Naive thymus-derived CD4-positive, alpha-beta T cell (primary cell): ENCODE measurements at places on chromosomes 1 and 21. TPM values are rescaled to one million over a fixed set of nuclear protein-coding genes. Genes with fewer than 3 reads are reported as not detected.

The MAN1A2 gene
- 63.4 TPM for total RNA-seq

The SELENON gene
- 25.9 TPM for total RNA-seq

The TRAF3IP3 gene
- 303 TPM for total RNA-seq

The LZIC gene
- 20.5 TPM for total RNA-seq

The ELAPOR1 gene
- 12.3 TPM for total RNA-seq

The OR2T2 gene
- total RNA-seq: not detected

The TBCE gene
- 21.0 TPM for total RNA-seq

The NBPF3 gene
- total RNA-seq: 5.6 and 7.1 TPM in 2 replicates

The NPL gene
- total RNA-seq: 9.9 TPM

The OLIG1 gene
- total RNA-seq: not detected in 2 replicates

The SPRR3 gene
- not detected in 2 replicates for total RNA-seq

The OR2G6 gene
- total RNA-seq: not detected

The RGS8 gene
- total RNA-seq: not detected

The CELA2B gene
- not detected for total RNA-seq

The BEND5 gene
- 8.2 and 8.7 TPM in 2 replicates for total RNA-seq

The REN gene
- not detected in 2 replicates for total RNA-seq

The BRWD1 gene
- 83.9 TPM for total RNA-seq

The HAX1 gene
- 71.9 TPM for total RNA-seq

The EXTL1 gene
- 0.14 TPM for total RNA-seq

The STUM gene
- total RNA-seq: not detected

The LCE1B gene
- total RNA-seq: not detected

The AQP10 gene
- not detected for total RNA-seq

The C8A gene
- not detected in 2 replicates for total RNA-seq

The UBE2G2 gene
- total RNA-seq: 135 TPM

The GJA9 gene
- not detected for total RNA-seq

The VWA5B1 gene
- total RNA-seq: not detected

The TIE1 gene
- total RNA-seq: not detected

The KRTAP13-2 gene
- not detected for total RNA-seq

The ALX3 gene
- not detected in 2 replicates for total RNA-seq

The CASQ1 gene
- not detected in 2 replicates for total RNA-seq

The MNDA gene
- 1.6 TPM for total RNA-seq

The EIF2D gene
- 73.0 TPM for total RNA-seq

The SH3D21 gene
- 3.2 TPM for total RNA-seq

The B4GALT2 gene
- total RNA-seq: 16.2 and 16.9 TPM in 2 replicates

The PPCS gene
- total RNA-seq: 50.0 TPM

The RSRP1 gene
- total RNA-seq: 214 and 230 TPM in 2 replicates

The LCK gene
- total RNA-seq: 509 TPM

The ALDH9A1 gene
- total RNA-seq: 30.7 TPM

The SYT11 gene
- 22.5 and 22.9 TPM in 2 replicates for total RNA-seq

The TFB2M gene
- 9.6 TPM for total RNA-seq

The DYNLT5 gene
- total RNA-seq: not detected

The RNU5D-1 gene
- total RNA-seq: not detected

The LCE6A gene
- total RNA-seq: not detected

The DNASE2B gene
- total RNA-seq: not detected

The CTTNBP2NL gene
- total RNA-seq: 1.8 and 2.2 TPM in 2 replicates

The KMO gene
- 0.51 TPM for total RNA-seq

The GPX7 gene
- 16.2 TPM for total RNA-seq

The PLXNA2 gene
- 1.6 TPM for total RNA-seq

The FMN2 gene
- not detected for total RNA-seq

The A3GALT2 gene
- total RNA-seq: not detected in 2 replicates

The CRP gene
- total RNA-seq: not detected

The TRIM17 gene
- 1.7 and 2.5 TPM in 2 replicates for total RNA-seq
